ENCODE measurements at places on chromosomes 7 and 10. TPM values are rescaled to one million over a fixed set of nuclear protein-coding genes. Genes with fewer than 3 reads are reported as not detected.

DNA sequence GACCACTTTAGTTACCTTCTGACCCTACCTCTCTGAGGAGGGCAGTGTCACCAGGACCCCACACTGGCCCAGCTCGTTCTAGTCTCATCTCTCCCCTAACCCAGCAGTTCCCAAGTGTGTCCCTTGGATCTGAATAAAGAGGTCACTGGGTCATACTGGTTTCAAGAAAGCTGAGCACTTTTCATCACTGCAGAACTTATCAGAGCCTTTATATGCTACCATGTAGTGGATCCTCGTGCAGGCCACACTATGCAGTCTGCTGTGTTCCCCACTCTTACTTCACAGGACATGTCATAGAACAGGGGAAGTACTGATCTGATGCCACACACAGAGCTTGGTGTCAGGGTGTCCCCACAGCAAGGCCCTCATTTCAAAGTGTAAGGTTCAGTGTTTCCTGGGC lies 113.8 kb downstream of the GFRA1 start:
- no peak for DNase-seq

Gene POM121C
- total RNA-seq = 113 TPM

DNA sequence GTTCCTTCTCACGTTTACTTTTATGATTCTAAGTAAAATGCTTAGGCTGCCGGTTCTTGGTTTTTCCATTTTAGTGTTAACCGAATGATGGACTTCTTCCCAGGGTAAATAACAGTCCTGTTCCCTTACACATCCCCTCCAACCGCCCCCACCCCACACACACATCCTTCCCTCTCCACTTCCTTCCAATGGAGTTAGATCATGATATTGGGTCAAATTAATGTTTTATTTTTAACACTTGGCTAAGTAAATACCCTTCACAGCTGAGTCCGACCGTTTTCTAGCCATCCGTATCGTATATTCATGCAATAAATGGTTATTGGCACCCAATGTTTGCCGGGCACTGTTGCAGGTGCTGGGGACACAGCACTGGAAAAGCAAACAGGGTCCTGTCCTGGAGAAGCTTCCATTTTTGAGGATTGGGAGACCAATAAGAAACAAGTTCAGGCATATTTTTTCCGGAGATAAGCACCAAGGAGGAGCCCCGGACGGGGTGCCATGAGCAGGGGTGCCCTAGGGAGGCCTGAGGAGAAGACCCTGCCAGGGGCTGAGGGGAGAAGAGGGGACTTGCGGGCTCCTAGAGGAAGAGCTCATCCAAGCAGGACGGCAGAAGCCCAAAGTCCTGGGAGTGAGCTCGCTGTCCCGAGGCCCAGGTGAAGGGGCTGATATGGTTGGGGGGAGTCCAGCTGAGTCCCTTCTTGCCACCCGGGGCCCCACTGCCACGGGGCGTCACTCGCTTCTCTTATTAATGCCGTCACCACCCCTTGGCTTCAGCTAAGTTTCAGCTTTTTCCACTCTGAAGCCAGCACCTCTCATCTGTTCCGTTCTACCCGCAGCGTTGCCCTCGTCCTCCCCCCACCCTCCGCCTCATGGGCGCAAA lies 126.0 kb upstream of the RET start:
- no peak for DNase-seq

DNA sequence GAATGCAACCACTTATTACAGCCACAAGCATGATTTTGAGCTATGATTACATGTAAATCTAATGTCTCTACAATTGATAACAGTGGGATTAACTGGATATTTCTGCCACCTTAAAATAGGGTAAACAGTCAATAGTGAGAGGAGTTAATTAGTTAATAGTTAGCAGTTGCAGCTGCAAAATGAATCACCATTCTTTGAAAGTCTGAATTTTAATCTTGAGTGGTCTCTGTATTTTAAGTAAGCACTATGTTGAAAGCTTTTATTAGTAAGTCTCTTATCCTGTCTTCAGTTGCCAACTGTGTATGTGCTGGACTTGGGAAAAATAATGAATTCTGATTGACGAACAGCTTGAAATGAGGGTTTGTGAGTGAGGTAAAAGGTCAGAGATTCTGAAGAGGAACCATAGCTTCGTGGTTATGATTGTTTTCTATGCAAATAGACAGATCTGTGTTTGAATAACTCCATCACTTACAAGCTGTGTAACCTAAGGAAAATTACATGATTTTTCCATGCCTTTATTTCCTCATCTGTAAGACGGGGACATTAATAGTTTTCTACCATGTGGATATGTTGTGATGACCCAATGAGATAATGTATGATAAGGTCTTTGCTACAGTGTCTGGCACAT lies 75.2 kb downstream of the RNLS start:
- DNase-seq = no peak

Gene SPDYE2B
- not detected for total RNA-seq

Gene SEC24C
- total RNA-seq = 92.2 TPM

Gene SEMA3A
- total RNA-seq = not detected

- no peak for DNase-seq
These were observed 197.0 kb downstream of the GLRX3 start for GRCh38 chr10:130333185-130333584.

DNA sequence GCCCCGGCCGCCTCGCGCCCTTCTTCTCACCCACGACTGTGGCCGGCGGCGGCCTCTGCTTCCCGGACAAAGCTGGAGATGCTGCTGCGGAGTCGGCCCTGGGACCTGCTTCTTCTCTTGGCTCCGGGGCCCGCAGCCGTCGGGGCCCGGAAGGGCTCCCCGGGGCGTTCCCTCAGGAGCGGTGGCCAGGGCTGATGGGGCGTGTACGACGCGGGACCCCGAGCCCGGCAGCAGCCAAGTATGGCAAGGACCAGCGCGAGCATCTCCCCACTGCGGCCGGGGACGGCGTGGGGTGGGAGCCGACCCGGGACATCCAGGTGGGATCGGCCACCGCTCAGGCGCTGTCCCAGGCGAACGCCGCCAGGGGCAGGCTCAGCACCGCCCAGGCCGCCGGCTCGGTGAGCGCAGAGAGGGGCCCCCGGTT lies 27.6 kb upstream of the BMS1 start:
- DNase-seq = no peak

Gene TLL2
- total RNA-seq = not detected

Data from T-cell (primary cell).